Regular cardiac myocyte (primary cell): ENCODE measurements at places on chromosomes 11 and 22. TPM values are rescaled to one million over a fixed set of nuclear protein-coding genes. Genes with fewer than 3 reads are reported as not detected.

The CD44 gene
- 260 and 322 TPM in 2 replicates for total RNA-seq

The NADSYN1 gene
- 74.8 and 137 TPM in 2 replicates for total RNA-seq

The NRIP3 gene
- total RNA-seq = 16.6 and 28.2 TPM in 2 replicates

The LRFN4 gene
- 11.6 and 19.2 TPM in 2 replicates for total RNA-seq

The TBX1 gene
- under 0.01 and 0.85 TPM in 2 replicates for total RNA-seq

The CLMP gene
- total RNA-seq = 116 and 324 TPM in 2 replicates

The NPAS4 gene
- not detected in 2 replicates for total RNA-seq

The SAA2 gene
- total RNA-seq = 1.5 and 3.1 TPM in 2 replicates
